ENCODE measurements at places on chromosomes 4 and X.

GRCh38 chrX:20244931-20245330 is 21.8 kb downstream of the RPS6KA3 start:
- no peak for DNase-seq

DNA sequence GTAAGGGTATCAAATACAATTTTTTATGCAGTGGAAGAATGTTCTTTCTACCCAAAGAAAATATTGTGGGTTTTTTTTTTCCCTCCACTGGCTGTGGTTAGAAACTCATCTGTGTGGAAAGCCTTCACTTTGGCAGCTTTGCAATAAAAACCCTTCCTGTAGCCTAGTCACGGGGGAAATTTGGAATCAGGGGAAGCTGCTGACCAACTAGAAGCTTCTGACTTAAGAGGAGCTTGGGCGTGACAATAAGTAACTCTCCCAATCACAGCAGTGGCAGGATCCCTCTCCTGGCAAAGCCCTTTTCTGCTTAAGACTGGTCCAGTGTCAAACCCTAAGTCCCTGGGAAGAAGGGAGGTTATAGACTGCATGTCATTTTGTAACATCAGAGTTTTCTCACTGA is 87.9 kb downstream of the LRRC66 start:
- no peak for DNase-seq

DNA sequence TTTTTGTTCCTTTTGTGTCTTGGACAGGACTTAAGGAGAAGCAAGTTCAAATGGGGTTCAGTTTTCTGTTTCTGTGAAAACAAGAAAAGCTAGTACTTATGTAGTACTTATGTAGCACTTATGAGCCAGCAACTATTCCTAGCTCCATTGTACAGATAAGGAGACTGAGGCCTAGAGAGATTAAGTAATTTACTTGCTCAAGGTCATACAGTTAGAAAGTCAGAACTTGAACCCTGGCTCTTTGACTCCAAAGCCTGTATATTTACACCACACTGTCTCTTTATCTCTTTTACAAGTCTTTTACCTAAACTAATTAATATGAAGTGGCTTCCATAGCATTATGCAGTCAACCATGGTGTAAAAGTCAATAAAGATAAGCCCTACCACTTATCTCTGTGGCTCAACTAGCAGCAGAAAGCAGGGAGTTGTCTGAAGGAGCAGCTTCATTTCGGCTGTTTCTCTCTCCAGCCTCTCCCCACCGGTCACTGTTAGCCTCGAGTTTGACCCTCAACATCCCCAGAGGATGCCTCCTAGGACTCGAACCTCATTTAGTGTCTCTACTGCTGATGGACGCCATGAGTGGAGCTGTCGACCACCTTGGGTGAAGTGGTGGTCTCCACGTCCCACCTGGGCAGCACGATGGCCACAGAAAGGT is 209.9 kb downstream of the SHROOM3 start:
- DNase-seq: no peak

GRCh38 chr4:184269879-184270430 is 52.3 kb upstream of the ENPP6 start:
- no peak for DNase-seq

GRCh38 chr4:31461421-31461820 is 741.3 kb downstream of the PCDH7 start:
- DNase-seq: no peak

DNA sequence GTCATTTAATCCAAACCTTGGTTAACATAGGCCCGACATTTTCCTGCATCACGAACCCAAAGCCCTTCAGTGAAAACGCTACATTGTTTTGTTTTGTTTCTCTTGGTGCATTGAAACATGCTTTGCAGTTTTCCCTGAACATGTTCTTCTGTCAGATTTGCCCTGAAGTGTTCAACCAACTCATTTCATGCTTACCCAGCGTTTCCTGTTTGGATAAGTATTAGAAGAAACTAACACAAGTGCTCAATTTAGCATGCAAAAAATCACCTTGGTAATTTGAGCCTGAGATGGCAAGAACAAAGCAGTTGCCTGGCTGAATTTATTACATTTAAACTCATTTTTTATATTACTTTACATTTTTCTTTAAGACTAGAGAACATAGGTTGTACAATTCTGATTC is 160.1 kb upstream of the VCX3A start:
- DNase-seq: no peak

GRCh38 chrX:134538316-134538715 is 78.4 kb downstream of the HPRT1 start:
- no peak for DNase-seq

GRCh38 chr4:28883211-28883610 is 1837.0 kb upstream of the PCDH7 start:
- DNase-seq: no peak

- no peak for DNase-seq
These were observed 15.2 kb upstream of the F11 start for GRCh38 chr4:186250760-186251159.

GRCh38 chr4:76955182-76955581 is 5.6 kb downstream of the SEPTIN11 start:
- DNase-seq: no peak

DNA sequence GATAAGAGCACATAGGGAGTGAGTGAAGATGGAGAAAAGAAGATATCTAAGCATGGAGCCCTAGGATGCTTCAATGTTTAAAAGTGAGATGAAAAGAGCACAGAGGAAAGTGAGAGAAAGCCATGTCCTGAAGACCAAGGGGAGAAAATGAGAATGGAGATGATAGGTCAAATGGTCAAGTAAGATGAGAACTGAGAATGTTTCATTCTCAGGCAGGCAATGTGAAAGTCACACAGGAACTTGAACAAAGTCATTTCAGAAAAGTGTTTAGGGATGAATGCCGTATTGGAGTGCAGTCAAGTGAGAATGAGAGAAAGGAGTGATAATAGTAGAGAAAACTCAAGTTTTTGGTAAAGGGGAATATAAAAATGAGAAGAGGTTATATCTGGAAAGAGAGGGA is 148.7 kb upstream of the PTCHD1 start:
- DNase-seq: no peak

DNA sequence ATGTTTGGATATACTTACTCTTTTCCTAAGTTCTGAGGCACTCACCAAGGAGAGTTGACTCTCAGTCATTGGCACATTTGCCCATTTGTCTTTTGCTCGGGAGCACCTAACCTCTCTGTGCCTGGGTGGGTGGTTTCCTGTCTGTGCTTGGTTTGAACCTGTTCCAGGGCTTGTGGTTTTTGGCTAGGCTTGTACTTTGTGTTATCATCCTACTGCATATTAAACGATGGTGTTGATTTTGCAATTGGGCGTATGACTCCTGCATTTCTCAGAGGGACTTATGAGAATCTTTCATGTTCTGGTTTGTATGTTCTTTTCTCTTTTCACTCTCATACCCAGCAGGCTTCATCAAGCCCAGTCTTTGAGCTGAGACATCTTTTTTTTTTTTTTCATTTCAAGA is 161.7 kb downstream of the BTC start:
- DNase-seq: peak; percentile 18

GRCh38 chr4:55409468-55410171 is 13.9 kb downstream of the TMEM165 start:
- peak; percentile 43 for DNase-seq

DNA sequence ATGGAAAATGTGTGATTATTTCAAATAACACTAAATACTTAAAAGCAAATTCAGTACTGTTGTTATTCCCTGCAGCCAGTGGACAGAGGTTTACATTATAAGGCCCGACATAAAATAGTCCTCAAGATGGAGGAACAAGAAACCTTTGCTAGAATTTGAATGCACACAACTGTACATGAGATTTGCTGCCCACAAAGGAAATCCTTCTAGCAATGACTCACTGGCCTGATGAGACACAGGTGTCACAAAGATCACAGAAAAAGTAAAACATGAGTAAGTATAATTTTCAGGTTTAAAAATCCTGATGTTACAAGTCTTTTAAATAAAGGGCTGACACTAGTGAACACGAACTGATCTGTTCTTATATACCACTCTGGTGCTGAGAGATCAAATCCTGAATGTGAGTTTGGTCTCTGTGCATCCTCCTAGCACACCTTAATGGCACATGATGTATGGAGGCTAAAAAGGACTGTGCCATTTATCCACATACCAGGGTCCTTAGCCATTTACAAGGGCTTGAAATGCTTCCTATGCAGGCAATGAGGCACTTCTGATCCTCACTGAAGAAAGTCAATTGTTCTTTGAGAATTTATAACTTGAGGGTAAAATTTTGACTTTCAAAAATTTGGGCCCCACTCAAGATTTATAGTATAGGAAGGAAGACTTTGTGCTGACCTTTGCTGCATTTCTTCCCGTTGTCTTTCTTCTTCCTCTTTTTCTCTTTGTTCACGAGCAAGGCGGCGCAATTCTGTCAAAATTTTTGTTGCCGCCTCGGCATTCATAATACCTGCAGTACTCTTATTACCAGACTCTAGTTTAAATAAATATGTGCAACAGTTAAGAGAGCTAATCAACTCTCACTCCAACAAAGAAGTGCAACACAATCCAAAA is 23.0 kb downstream of the MAP7D3 start:
- no peak for DNase-seq

DNA sequence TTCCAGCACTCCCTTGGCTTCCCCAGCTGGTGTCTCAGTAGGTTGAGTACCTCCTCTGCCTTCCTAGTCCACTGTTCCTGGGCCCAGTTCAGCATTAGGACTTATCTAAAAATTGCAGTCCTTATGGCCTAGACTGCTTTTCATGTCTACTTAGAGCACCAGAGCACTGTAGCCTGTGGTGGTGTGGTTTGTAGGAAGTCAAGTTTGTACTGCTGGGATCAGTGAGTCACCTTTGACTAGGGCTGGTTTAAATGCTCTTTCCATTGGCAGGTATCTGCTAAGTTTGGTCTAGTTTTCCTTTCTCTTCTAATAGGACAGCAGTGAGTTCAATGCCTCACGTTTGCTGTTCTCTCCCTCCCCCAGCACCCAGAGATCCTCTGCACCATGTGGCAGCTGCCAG is 233.6 kb upstream of the WDFY3 start:
- DNase-seq: no peak

- DNase-seq: no peak
These were observed 184.3 kb downstream of the QDPR start for GRCh38 chr4:17327591-17327990.

All from CD4-positive, alpha-beta T cell treated with Interleukin-1 beta for 1 hour (primary cell).